ENCODE measurements at places on chromosomes 4 and X.

- no peak for DNase-seq
Measured at GRCh38 chrX:97619499-97619898, 735.8 kb downstream of the RPA4 start.

DNA sequence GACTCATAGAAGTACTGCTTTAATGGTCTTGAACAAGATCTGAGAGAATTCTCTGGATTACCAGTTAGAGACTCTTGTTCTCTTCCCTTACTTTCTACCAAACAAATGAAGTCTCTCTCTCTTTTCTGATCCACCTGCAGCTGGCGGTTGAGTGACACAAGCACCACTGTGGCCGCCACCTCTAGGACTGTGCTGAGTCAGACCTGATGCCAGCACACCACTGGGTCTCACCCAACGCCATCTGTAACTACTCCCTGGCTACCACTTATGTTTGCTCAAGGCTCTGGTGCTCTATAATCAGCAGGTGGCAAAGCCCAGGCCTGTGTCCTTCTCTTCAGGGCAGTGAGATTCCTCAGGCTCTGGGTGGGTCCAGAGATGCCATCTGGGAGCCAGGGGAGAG is 1173.5 kb downstream of the RPA4 start:
- no peak for DNase-seq

DNA sequence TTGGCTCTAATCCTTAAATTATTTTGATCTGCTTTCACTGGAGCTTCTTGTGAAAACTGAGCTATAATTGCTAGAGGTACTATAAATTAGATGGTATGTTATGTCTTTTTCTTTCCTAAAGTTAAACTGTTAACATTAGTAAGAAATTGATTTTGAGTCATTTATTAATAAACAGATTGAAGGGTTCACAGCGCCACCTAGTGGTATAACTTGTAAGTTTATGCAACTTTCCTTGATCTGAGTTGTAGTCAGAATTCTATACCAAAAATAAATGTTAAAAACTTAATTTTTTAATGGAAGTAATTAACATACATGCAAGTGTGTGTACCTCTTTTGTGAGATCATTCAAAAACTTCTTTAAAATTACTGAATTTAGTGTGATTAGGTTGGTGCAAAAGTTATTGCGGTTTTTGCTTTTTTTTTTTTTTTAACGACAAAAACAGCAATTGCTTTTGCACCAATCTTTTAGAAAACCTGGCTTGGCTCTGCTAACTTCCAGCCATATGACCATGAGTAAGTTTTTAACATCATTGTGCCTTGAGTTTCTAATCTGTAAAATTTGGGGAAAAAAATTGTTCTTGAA is 151.5 kb downstream of the CENPC start:
- DNase-seq: peak; percentile 14

- no peak for DNase-seq
Measured at GRCh38 chrX:147738265-147738664, 173.5 kb upstream of the FMR1 start.

All from mucosa of gallbladder (tissue), 1 donor.